ENCODE measurements at places on chromosomes 7 and 10. TPM values are rescaled to one million over a fixed set of nuclear protein-coding genes. Genes with fewer than 3 reads are reported as not detected.

DNA sequence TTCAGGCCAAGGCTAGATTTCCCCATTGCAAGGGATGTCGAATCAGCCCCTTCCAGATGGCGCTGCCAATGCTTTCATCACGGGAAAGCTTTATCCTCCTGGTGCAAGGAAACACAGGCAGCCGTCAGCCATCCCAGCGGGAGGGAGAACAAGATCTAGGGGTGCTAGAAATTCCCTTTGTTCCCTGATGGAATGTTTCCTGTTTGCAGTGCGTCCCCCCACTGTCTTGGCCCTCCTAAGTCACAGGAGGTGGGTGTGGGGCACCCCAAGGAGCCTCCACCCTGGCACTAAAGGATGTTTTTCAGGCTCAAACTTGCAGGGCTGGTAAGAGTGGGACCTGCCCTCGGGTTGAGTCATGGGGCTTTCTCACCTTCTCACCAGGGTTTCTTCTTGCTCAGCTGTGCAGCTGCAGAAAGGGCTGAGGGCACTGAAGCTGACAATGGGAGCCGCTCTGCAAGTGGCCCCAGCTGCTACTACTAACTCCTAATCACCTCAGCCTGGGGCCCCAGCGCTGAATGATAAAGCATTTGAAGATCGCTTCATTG is 103.6 kb downstream of the PRPF18 start:
- no peak for DNase-seq

DNA sequence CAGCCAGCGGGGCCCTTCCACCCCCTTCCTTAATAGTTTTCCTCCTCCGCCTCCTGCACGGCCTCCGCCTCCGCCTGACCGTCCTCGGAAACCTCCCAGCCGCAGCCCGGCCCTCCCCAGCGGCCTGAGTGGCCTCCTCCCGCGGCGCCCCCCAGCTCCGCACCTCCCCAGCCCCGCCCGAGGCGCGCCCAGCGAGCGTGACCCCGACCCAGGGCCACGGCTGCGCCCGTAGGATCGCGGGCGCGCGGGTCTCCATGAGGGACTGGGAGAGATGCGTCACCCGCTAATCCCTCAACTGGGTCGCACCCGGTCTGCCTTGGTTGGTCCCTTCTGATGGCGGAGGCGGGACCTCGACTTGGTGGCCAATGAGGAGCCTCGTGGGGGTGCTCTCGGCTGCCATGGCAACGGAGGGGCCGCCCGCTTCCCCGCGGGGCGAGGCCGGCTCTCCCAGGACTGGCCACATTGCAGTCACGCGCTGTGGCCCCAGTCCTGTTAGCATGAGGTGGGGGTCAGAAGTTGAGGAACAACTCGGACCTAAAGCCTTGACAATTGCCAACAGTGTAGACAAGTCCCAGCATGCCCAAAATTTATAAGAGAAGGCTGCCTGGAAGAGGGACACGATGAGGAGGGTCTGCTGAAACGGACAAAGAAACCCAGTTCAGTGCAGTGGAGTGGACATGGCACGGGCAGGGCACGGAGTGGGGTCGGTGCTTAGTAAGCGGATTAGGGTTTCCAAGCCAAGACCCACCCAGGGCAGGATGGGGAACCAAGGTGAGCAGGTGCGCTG is 24.3 kb downstream of the DDIT4 start:
- peak; percentile 91 for DNase-seq

DNA sequence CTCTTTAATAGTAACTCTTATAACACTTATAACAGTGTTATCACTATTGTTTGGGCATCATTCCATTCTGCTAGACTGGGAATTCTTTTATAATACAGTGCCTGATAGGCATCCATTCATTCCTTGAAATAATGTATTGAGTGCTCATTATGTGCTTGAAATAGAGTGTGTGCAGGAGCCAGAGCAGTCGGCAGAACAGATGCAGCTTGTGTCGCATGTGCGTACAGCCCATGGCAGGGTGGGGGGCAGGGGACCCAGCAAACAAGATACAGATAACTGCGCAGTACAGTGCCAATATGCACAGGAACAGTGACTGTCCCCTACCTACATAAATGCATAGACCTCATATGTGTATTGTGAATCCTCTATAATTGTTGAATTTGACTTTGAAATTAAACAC is 99.3 kb downstream of the KAT6B start:
- no peak for DNase-seq

DNA sequence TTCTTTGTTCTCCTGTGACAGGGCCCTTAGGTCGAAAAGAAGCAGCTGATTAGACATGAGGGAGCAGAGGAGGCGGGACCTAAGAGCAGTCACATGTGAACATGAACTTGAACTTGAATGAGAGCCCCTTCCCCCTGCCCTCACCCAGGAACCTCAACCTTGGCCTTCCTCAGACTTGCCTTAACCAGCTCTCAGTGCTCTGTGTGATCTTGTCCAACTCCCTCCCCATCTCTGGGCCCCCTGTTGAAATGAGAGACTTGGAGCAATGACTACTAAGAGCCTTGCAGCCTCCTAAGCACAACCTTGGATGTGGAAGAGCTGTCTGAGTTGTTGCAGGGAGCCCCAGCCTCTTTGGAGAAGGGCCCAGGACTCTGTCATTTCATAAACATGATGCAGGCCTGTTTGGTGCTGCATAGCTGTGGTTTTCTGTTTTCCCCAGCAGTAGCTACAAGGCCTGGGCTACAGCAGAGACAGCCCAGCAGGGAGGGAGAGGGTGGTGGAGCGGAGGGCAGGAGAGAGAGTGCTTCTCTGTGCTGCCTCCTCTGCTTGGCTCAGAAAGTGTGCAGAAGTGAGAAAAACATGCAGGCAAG is 123.9 kb upstream of the ZMIZ1 start:
- no peak for DNase-seq

DNA sequence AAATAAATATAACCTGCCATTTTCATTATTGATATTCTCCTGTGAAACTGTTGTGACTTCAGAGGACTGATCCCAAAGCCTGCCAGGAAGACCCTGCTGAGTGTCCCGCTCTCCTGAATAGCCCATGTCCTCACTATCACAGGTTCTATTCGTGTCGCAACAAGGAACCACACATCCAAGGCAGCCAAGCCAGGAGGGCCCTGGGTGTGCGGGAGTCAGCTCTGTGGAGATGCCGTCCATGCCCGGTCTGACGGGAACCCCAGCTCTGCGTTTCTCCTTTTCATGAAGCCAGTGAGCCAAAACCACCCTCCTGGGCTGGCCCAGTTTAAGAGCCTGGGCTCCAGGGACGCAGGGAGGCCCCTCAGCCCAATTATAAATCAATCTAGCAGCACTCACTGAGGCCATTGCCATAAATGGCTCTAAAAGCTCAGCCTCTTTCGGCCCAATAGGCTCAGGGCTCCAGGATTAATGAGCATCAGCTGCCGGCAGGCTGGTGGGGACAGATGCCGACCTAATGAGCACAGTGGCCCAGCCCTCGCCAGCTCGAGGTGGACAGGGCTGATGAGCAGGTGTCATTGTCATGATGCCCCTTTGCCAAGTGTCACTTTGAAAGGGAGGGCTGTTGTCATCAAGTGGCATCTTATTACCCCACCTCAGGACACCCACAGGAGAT is 177.9 kb downstream of the PLXNA4 start:
- no peak for DNase-seq

GRCh38 chr10:24039897-24040296 is 169.0 kb upstream of the KIAA1217 start:
- DNase-seq: no peak

DNA sequence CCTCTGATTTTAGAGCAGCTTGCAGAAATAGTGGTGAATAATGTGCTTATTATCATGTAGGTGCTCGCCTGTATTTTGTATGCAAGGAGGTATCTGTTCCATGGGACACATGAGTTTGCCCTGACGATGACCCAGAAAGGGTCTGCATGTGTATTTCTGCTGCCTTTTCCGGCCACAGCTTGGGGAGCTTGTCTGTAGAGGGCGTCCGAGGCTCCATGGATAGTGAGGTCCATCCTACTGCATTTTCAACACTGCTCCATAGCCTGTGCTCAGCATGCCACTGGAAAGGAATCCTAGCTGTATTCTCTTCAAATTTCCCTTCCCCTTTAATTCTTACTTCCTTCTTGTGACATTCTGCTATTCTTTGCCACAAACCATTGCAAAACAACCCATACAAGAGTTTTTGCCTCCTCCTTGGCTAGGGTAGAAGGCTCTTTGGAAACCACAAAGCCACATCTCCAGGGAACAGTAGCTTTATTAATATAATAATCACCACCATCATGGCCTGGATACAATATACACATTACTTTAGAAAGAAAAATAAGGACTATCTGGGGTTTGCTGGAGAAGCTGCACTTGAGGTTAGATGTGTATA is 127.7 kb downstream of the DYNC1I1 start:
- DNase-seq: no peak

DNA sequence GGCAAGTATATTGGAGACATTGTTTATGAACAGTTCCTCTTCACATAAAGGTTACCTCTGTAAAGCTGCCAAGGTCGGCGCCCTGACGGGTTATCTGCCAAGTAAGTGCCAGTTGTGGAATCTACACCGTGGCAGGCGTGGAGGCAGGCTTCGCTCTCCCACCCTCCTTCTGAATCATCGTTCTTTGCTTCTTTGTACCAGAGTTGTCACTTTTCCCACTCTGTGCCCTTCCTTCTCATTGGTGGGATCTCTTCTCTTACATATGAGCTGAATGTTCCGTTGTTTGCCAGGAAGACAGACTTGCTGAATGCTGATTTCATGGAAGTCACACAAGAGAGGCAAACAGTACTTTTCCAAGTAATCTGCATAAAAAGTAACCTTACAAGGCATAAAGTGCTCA is 40.6 kb upstream of the PTPRZ1 start:
- DNase-seq: no peak

DNA sequence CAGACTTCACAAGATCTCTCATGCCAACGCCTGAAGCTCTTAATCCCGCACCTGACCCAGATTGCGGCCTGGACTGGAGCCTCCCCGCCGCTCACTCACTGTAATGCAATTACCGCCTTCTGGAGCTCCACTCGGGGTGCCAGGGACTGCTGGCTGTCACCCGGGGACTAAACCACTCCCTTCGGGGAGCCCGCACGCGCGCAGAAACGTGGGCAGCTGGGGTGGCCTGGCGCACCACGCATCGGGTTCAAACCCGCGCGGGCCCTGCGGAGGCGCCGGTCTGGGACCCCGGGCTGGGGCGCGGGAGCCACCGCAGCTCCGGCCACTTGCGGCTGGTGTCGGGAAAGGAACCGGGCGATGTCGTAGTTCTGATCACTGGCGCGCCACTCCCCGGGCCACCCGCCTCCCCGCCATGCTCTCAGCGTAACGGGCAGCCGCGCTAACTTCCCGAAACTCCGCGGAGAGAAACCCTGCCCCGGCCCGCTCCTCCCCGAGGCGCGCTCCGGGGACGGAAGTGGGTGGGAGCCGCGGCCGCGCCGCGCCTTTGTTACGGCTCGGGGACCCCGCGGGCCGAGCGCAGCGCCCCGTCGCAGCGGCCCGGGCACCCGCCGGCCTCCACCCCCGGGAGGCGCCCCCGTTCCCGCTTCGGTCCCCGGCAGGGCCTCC is 100.3 kb upstream of the SVIL start:
- no peak for DNase-seq

GRCh38 chr10:26318672-26319071 is 102.1 kb downstream of the GAD2 start:
- no peak for DNase-seq

DNA sequence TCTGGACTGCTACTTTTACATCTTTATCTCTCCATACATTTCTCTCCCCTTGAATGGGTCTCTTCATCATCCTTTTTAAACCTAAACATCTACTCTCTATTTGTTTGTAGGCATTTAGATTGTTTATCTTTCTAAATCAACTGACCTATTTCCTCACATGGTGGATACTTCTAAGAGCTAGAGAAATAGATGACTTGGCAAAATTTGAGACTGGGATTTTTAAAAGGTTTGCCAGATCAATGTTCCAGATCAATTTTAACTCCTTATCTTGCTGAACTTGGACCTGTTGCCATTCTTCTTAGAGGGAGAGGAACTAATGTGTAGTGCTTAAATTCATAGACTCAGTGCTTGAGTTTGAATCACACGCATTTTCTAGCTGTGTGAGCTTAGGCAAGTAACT is 144.2 kb upstream of the STEAP4 start:
- no peak for DNase-seq

The RBM17 gene
- 106 TPM for total RNA-seq

The CALHM3 gene
- 0.16 TPM for total RNA-seq

The CACNB2 gene
- total RNA-seq: 1.1 TPM

The TWNK gene
- 19.5 TPM for total RNA-seq
